ENCODE measurements at places on chromosomes 1 and 21.

DNA sequence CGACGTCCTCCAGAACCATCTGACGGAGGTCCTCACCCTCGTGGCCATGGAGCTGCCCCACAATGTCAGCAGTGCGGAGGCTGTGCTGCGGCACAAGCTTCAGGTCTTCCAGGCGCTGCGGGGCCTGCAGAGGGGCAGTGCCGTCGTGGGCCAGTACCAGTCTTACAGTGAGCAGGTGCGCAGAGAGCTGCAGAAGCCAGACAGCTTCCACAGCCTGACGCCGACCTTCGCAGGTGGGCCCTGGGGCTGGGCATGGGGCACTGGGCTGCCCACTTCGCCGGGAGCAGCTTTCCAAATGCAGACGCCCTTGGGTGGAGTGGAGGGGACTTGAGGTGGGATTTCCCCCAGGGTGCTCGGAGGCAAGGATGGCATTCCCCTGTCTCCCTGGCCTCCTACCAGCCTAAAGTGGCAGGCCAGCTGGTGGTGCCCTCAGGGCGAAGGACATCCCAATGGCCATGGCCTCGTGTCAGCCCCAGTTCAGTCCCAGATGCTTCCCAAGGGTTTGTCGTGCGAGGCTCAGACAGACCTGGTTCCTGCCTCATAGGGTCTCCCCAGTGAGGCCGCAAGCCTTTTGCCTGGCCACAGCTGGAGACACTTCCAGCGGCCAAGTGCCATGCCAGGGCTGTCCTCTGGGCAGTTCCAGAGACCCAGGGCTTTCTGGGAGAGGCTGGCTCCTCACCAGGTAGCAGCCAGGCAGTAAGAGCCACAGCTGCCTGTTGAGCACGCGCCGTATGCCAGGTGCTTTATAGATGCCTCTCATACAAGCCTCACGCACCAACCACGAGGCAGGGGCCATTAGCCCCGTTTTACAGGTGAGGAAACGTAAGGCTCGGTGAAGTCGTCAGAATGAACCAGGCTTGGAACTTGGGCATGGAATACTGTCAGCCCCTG is 27.8 kb downstream of the H6PD start:
- no peak for DNase-seq

DNA sequence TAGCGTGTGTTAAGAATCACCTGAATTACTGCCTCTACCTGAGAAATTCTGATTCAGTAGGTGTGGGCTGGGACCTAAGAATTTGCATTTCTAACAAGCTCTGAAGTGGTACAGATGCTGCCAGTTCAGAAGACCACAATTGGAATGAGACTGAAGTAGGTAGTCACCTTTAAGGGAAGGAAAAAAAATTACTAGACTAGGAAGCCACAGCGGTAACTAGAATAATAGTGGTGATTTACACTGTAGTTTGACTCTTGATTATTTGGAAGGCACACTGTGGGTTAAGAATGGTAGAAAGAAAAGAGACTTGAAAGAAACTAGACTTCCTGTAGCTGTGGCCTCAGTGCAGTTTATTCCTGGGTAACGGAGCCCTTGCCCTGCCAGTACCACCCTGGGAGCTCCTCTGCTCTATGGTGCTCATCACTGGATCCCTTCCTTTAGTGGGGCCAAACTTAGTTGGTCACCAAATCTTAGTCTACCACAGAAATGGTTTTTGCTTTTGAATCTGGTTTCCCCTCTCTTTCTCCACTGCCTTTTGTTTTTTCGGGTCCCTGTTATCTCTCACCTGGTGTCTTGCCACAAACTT is 43.6 kb downstream of the ARID1A start:
- DNase-seq = no peak

DNA sequence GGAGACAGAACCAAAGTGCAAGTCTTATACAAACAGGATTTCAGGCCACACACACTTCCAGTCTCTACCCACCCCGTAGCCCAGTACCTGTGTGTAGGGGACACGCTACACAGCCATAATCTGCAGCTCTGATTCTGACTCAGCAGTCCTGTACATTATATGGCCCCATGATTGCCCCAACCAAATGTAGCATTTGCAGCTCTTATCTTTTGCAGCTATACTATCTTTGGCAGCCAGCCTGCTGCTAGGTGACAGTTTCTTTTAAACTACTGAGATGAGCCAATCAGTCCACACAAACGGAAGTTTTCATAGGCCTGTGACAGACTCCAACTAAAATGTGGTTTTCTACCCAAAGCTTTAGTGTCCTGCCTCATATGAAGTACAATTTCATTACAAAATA is 259.6 kb upstream of the ST6GALNAC5 start:
- DNase-seq = no peak

DNA sequence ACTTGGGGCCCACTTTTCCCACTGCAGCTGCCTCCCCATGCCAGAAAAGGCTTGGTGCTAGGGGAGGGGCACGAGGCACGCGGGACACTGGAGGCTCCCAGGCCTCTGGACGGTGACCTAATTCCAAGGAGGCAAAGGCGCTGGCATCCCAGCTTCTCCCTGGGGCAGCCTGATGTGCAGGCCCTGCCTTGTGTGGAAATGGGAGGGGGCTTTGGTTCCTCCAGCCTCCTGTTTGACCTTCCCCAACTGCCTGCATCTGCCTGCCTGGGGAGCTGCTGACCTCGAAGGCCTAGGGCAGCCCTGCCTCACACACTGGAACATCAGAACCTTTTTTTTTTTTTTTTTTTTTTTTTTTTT is 39.9 kb downstream of the KIAA1614 start:
- DNase-seq = no peak

DNA sequence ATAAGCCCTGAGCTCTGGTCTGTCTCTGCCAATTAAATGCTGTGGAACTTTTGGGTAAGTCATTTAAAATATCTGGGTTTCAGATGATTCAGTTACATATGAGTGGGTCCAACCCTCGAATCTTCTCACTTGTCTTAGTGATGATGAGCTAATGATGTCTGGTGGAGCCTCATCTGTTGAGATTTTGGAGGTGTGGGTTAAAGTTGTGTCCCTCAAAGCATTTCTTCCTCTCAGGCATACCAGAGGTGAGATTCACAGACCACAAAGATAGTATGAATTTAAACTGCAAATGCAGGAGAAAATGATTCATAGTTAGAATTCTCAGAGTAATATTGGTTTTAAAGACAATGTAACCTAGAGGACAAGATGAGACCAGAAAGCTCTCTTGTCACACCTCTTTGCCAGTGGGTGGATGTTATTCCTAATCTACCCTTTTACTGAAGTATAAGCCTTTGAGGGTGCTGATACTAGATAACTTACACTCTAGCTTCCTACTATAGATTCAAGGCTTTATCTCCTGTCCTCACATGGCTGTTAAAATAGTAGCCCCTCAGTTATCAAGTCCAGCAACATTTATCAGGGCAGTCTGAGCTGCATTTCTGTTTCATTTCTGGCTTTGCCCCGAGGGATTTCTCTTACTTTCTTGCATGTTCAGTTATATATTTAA is 90.7 kb downstream of the MT1HL1 start:
- DNase-seq = peak; percentile 36

DNA sequence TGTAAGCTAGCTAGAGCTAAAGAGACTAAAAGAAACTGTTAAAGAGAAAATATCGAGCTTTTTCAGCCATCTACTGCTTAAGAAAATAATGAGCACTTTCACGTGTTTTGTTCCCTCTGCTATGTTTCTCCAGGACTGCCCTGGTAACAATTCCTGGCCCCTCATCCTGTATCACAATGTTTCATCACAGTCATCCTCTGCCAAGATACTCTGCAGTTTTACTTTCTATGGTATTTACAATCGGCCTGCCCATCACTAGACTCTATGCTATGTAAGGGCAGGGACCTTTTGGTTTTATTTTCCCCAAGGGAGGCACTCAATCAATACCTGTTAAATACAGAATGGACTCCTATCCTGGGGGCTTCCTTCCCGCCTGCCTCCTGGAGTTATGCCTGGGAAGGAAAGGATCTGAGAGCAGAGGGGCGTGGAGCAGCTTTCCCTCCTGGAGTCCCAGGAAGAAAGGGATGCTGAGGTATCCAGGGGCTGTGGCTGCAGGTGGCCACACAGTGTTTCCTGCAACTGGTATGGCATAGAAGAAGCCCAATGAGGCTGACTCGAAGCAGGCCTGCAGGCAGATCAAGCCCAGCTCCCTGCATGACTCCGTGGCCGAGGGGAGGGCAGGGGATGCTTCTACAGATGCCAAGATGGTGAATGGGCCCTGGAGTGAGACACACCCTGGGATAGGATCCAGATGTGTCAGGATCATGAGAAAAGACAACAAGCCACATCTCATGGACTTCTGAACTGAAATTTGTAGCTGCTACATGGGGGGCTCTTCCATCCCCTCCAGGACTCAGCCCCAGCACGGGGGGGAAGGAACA is 52.9 kb downstream of the MATN1 start:
- DNase-seq = peak; percentile 67

- DNase-seq = no peak
Measured at GRCh38 chr1:215807911-215808436, 240.9 kb downstream of the KCTD3 start.

DNA sequence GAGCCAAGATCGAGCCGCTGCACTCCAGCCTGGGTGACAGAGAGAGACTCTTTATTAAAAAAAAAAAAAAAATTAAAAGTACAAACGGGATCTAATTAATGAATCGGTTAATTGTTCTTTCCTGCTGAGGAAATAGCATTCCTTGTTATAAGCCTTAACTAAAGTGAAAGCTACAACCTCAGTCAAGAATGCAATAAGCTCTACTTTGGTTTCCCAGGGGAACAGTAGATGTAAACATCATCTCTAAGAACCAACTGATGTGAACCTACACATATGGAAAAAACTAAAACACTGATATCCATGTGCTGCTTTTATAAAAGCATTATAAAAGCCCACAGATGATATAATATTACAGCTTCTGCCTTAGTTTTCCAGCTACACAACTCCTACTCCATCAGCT is 41.9 kb downstream of the LPGAT1 start:
- DNase-seq = no peak

DNA sequence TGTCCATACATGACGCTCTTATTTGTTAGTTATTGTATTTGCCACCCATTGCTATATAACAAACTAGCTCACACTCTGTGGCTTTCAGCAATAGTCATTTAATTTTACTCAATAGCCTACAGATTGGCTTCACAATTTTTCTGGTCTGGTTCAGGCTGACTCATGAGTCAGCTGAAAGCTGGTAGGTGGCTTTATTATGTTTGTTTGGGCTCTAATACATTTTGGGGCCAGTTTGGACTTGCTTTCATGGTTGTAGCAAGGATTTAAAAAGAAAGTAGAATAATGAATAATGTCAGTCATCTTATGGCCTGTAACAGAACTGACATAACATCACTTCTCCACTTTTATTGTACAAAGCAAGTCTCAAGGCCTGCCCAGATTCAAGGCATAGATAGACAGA is 338.7 kb downstream of the LRRIQ3 start:
- peak; percentile 89 for DNase-seq

DNA sequence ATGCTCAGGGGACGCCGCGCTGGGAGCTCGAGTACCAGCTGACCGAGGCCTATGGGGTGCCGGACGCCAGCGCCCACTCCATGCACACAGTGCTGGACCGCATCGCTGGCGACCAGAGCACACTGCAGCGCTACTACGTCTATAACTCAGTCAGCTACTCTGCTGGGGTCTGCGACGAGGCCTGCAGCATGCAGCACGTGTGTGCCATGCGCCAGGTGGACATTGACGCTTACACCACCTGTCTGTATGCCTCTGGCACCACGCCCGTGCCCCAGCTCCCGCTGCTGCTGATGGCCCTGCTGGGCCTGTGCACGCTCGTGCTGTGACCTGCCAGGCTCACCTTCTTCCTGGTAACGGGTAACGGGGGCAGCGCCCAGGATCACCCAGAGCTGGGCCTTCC is 1.3 kb upstream of the XKR8 start:
- no peak for DNase-seq

GRCh38 chr1:151596166-151596953 is 15.5 kb upstream of the SNX27 start:
- DNase-seq = peak; percentile 76

DNA sequence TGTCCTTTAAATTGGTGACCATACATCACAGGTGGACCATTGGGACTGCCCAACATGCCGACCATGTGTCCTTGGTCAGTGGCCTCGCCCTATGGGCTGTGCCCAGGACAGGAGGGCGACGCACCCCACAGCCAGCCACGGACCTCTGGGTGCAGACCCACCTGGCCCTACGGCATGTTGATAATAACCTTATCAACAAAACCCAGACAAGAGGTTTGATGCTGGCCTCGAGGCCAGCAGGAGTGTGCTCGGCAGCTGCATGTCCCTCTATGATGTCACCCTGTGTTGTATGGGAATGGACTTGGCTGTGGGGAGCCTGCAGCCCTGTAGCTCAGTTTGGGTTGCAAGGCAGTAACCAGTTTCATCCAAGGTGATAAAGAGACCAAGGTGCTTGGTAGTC is 32.1 kb downstream of the SLC37A1 start:
- no peak for DNase-seq

- DNase-seq = peak; percentile 45
Measured at GRCh38 chr1:209583408-209583807, at the start of gene CAMK1G. Gene CAMK1G, plus strand, starts transcription at chr1:209583714. Its CDS starts 11,270 bp downstream, at chr1:209594984.

DNA sequence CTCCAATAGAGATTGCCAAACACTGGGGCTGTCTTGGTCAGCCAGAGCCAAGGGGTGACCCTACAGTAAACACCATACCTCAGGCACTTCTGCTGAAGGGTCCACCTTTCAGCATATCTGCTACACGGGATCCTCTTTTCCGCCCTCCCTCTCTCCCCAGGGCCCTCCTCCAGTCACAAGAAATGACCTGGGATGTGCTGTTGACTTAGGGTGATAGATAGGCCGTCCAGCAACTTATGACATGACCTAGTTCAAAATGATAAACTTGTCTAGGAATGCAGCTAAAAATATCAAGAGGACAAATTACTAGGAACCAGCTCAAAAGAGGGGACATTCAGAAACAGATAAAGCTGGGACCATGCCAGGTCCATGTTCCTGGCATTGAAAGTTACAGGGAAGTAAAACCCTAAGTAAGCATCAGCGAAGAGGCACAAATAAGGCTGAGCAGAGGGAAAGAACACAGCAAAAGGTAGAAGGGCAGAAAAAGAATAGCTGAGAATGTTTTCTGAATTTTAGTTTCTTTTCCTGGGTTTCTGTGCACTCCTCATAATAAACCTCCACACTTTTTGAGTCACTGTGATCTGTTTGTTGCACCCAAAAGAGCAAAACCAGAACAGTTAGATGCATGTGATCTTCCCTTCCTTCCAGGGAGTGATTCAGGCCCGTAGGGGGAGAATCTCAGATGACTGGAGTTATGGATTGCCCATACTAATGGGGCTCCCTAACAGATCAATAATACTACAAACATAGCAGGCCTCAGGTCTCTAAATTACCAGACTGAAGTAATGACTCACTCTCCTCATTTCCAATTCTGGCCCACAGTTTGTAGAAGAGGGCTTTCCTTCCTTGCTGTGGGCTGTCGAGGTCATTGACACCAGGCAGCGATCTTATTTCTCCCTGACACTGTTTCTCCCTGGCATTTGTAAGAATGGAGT is 48.9 kb upstream of the F3 start:
- DNase-seq = no peak

GRCh38 chr1:174913225-174913903 is 86.4 kb upstream of the CACYBP start:
- no peak for DNase-seq

All from epithelial cell of esophagus (primary cell).